ENCODE measurements at places on chromosomes 13 and 19. TPM values are rescaled to one million over a fixed set of nuclear protein-coding genes. Genes with fewer than 3 reads are reported as not detected.

DNA sequence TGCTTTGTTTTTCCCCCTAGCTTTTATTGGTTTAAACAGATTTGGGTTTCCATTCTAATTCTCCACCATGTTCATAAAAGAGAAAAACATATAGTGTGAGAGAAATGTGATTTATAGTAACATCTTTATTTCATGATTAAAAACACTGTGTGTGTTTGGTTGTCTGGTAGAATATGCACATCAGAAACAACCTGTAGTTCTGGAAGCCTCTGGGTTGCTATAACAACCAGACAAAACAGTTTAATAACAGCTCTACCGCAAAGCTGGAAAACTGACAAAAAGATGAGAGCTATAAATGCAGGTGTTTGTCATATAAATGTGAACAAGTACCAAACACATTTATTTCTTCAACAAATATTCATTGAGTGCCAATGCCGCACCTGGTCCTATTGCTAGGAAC lies 9.8 kb downstream of the KBTBD6 start:
- no peak for DNase-seq

- DNase-seq: no peak
Observed at GRCh38 chr19:53158119-53158656, 665 bp downstream of the ZNF347 start.

GRCh38 chr13:56563663-56564062 lies 577.1 kb upstream of the PRR20A start:
- DNase-seq: no peak

- no peak for DNase-seq
Observed at GRCh38 chr13:71079638-71080037, 787.4 kb downstream of the DACH1 start.

- DNase-seq: no peak
Observed at GRCh38 chr13:47184321-47184720, 287.5 kb upstream of the HTR2A start.

MBD3L3 gene
- total RNA-seq: not detected

PROZ gene
- total RNA-seq: not detected

KLK12 gene
- not detected for total RNA-seq

CYP2A7 gene
- total RNA-seq: not detected

PCP2 gene
- total RNA-seq: 0.75 TPM
